ENCODE measurements at places on chromosomes 4 and X.

GRCh38 chrX:154436374-154436982 lies 476 bp upstream of the GDI1 start:
- DNase-seq: peak; percentile 42

- DNase-seq: no peak
Observed at GRCh38 chrX:6311540-6311939, 82.9 kb upstream of the NLGN4X start.

DNA sequence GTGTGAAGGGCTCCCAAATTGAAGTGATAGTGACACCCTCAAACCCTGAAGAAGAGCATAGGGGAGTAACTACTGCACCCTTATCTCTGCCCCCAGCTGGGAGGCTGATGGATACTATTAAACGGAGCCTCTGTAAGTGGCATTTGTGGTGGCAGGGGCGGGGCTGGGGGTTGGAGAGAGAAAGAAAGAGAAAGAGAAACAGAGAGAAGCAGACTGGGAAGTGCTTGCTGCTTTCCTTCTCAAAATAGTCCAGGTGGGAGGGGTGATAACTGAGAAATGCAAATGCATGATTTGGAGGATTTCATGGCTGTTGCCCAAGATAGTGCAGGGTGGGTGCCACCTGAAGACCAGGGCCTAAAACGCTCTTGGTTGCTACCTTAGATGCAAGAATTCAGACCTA lies 253.5 kb upstream of the GATB start:
- DNase-seq: peak; percentile 45

GRCh38 chr4:101114936-101115372 lies 232.4 kb downstream of the PPP3CA start:
- DNase-seq: no peak

DNA sequence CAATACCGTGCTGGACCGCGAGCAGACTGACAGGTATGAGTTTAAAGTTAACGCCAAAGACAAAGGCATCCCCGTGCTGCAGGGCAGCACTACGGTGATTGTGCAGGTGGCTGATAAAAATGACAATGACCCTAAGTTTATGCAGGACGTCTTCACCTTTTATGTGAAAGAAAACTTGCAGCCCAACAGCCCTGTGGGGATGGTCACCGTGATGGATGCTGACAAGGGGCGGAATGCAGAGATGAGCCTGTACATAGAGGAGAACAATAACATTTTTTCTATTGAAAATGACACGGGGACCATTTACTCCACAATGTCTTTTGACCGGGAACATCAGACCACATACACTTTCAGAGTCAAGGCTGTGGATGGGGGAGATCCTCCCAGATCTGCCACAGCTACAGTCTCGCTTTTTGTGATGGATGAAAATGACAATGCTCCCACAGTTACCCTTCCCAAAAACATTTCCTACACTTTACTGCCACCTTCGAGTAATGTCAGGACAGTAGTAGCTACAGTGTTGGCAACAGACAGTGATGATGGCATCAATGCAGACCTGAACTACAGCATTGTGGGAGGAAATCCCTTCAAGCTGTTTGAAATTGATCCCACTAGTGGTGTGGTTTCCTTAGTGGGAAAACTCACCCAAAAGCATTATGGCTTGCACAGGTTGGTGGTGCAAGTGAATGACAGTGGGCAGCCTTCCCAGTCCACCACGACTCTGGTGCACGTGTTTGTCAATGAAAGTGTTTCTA lies 3.2 kb downstream of the PCDH7 start:
- no peak for DNase-seq

DNA sequence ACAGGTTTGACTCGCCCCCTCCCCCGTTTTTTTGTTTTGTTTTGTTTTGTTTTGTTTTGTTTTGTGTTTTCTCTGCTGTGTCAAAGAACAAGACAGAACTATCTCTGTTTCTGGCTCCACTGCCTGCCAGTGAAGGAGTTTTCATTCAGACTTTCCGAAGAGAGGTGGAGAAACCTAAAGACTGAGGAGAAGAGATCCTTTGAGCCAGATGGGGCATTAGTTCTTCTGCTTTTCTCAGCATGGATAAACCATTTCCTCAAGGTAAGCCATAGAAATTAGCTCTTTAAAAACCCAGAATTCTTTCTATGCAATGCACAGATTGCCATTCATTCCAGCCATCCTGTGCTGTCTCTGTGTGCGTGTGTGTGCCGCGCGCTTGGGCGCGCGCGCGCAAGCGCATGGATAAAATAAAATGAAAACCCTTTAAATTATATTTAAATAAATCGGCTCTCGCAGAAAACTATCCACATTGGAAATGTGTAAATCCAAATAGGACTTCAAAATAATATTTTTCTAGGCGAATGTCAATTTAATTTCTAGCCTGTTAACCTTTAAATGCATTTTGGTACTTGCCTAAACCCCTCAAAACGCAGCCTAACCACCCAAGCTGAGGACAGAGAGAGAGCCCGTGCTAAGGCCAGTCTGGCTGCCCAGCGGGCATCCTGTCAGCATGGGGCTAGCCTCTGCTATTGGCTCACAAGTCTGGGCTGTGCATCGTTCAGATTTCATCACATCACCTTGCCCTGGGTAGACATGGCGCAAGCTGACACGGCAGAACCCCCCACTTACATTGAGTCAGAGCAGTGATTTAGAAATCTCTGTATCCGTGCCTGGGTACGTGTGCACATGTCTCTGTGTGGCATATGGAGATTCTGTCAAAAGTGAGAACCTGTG lies 113.0 kb upstream of the VAMP7 start:
- DNase-seq: no peak

DNA sequence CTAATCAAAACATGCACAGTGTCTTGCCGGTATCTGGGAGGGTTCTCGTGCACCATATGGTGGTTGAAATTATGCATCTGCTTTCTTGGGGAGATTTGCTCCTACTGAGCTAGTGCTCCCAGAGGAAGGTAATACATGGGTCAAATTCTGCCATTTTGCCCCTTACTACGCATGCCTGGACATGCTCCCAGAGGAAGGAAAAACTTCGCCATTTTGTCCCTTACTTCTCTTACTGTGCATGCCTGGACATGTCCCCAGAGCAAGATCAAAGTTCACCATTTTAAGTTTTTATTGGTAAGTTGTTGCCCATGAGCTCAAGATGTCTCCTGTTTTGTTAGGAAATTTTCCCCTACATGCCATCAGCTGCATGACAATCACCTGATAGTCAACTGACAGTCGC lies 252.1 kb upstream of the KLHL4 start:
- no peak for DNase-seq

GRCh38 chrX:10074241-10074941 lies 82.4 kb upstream of the CLCN4 start:
- no peak for DNase-seq

- DNase-seq: no peak
Observed at GRCh38 chrX:137032341-137032694, 1.5 kb downstream of the GPR101 start.

- no peak for DNase-seq
Observed at GRCh38 chr4:64776820-64777219, 367.6 kb upstream of the TECRL start.

DNA sequence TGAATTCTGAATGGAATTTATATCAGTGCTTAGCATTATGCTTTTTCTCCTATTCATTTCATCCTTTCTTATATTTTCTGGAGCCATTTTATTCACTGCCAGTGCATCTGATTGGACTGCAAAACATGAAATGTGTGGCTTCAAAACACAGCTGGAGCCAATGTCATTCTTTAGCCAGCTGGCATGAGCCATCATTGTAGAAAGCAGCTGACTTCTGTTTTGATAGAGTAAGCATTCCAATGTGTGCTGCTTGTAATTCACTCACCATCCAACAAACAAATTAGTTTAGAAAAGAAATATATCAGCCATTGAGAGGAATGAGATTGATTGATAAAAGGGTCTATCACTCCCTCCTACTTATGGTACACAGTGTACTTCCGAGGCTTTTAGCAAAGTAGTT lies 2616.0 kb downstream of the ARAP2 start:
- no peak for DNase-seq

DNA sequence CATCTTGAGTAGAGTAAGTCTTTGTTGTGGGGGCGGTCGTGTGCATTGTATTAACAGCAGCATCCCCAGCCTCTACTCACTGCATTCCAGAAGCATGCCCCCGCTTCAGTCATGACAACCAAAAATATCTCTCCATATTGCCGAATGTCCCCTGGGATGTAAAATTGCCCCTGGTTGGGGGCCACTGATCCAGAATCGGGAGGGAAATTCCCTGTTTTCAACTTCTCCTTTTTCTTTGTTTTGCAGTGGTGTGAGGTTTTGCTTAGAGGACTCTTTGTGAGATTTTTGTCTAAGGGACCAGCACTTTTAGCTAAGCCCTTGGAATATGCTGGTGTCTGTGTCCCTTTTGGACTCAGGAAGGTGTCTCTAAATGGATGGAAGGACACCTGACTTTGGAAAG lies 3.0 kb upstream of the IL13RA1 start:
- DNase-seq: no peak

- DNase-seq: no peak
Observed at GRCh38 chr4:20127626-20128025, 124.1 kb upstream of the SLIT2 start.

DNA sequence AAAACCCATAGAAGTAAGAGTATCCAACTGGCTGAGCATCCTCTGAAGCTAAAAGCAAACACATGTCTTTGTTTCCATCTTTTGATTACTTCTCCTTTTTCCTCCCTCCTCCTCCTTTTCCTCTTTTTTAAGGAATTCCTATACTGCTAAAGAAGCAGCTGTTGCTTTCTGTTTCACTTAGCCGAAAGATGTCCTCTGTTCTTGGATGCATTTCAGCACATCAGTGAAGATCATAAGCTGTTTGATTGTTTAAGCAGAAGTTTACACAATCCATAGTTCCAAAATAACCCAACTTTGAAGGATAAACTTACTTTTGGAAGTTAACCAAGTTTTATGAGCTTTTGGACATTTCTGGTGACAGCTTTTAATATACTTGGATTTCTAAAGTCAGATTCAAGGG lies 55.1 kb upstream of the TNIP3 start:
- no peak for DNase-seq

DNA sequence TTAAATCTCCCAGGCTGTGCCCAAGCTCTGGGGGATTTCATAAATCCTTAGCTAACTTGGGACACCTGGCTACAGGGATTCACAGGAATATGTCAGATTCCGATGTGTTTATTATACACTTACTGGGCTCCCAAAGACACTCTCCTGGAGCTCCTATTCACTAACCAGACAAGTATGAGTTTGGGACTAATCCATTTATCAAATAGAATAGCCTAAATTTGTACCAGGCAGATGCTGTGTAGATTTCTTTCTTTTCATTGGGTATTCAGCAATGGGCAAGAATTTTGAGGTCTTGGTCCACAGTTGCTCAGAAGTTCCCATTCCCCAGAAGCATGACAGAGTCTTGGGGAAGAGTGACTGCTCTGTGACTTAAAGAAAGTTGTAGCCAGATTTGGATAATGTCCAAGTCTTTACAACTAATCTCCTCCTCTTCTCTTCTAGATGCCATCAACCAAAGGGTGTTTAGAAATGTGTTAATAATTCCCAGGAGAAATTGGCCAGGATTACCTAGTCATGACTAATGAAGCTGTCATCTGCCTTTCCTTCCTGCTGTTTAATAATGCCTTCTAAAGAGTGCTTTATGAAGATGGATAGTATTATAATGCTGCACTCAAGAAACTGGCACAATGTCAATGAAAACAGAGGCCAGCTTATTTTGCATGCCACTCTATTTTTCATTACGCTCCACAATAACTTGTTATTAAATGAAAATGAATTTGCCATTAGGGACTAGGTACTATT lies 120.9 kb downstream of the CHIC2 start:
- DNase-seq: no peak

- no peak for DNase-seq
Observed at GRCh38 chrX:7117587-7117986, 29.9 kb upstream of the STS start.

- DNase-seq: no peak
Observed at GRCh38 chr4:69321153-69321729, 41.0 kb downstream of the UGT2B28 start.

- DNase-seq: no peak
Observed at GRCh38 chr4:170005472-170005871, 20.7 kb downstream of the MFAP3L start.

DNA sequence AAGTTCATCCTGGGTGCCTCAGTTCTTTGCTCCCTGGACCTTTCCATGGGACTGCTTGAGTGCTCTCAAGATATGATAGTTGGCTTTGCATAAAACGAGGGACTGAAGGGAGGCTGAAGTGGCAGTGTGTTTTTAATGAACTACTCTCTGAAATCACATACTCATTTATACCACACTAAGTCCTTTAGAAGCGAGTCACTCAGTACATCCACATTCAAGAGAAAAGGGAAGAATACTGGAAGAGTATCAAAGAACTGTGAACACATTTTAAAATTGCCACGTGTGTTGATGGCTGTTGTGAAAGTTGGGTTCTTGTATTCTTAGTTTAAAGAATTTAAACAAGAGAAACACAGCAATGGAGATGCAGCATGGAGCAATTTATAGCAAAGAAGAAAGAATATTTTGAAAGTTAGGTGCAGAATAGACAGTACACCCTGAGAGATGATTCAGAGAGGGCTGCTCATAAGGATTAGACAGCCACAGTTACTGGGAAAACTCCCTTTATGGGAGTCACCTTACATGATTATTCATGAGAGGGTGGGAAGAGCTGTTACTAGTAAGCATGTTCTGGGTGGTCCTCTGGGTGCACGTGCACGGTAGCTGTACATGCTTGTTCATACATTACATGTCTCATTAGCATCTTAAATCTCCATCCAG lies 380.7 kb downstream of the ADGRL3 start:
- no peak for DNase-seq

DNA sequence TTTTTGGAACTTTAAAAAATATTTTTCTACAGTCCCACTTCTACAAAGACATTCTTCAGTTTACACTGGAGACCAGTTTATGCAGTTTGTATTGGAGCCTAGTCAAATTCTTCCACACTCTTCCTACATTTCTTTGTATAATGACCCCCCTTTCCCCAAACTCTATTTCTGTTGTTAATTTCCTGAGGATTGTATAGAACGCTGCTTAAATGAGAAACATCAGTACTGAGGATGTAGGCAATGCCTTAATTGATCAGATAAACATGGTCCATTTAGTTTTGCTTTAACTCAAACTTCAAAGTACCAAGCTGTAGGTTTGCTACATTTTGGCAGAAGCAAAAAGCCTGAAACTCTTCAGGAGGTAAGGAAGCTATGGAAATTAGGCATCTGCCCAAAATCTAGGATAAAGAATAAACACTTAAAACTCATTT lies 155.5 kb downstream of the SLC7A11 start:
- no peak for DNase-seq

GRCh38 chrX:140602140-140602539 lies 97.3 kb upstream of the SOX3 start:
- DNase-seq: no peak

DNA sequence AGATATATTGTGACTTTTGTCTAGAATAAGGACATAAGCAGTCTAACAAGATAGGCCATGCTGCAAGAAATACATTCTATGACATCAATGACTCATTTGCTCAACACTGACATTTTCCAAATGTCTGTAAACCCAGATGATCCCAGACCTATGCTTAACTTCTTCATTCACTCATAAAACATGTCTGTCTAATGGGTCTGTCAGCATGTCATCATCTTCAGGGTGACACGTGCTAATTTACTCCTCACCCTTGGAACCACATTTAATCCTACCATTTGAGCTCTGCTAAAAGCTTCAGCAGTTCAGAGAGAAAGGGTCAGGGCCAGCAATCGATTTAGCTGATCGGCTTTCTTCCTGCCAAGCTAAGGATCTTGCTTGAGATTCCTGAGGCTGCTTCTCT lies 109.4 kb upstream of the MAP3K15 start:
- DNase-seq: no peak
